RWPE2 (cell line): ENCODE measurements at places on chromosomes 1 and 21.

DNA sequence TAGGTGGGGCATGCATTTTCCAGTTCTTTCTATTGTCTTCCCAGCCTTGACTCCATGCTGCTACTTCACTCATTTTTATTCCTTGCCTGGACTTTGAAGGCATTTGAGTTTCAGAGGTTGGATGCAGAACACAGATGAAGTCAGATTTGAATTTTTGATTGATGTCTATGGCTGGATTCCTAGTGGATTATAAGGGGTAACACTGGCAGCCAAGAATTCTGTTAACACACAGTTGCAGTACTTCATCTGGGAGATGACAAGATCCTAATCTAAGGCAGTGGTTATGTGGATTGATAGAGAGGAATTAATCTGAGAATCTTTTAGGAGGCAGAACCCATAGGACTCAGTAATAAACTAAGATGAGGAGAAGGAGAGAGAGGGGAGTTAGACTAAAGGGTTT lies 439.0 kb upstream of the USP24 start:
- DNase-seq = no peak
- no peaks in the 10 kb centered on the region for H3K27me3 ChIP-seq
- H3K4me3 ChIP-seq = no peak overlapping the region
- no peaks in the 10 kb centered on the region for H3K4me1 ChIP-seq
- no peaks in the 10 kb centered on the region for H3K36me3 ChIP-seq

DNA sequence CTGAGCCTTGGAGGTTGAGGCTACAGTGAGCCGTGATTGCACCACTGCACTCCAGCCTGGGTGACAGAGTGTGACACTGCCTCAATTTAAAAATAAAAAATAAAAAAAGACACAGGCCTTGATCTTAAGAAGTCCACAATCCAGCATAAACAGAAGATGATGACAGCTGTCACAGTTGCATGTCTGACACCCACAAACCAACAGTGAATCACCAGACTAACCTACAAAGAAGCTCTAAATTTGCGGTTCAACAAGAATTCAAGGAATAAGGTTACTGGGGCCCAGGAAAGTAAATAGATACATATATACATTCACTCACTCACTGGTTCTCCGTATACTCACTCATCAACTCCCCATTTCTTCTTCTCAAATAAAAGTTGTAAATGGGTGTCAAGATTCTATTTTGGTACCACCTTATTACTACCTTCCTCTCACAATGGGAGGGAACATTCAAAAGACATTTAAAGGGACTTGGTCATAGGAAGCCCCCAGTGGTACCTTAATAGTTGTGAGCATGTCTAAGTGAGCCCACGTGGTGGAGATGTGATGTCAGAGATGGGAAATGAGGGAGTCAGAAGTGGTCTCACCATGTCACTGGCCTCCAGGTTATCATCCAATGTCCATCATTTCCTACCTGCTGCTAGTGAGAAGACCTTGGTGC lies 66.9 kb upstream of the PRDX6 start:
- no peak overlapping the region for H3K27ac ChIP-seq
- DNase-seq = no peak
- H3K4me1 ChIP-seq = peaks cover 9% of the 10 kb centered on the region
- no peak overlapping the region for H3K4me3 ChIP-seq
- no peaks in the 10 kb centered on the region for H3K36me3 ChIP-seq

- H3K4me1 ChIP-seq = no peaks in the 10 kb centered on the region
- H3K4me3 ChIP-seq = peak overlapping the region; percentile 82
- no peaks in the 10 kb centered on the region for H3K36me3 ChIP-seq
- peak overlapping the region; percentile 85 for H3K27ac ChIP-seq
- no peak for DNase-seq
Observed at GRCh38 chr1:214280386-214281020, 456 bp upstream of the SMYD2 start.

GRCh38 chr1:45934947-45935346 lies 131.5 kb downstream of the MAST2 start:
- H3K27ac ChIP-seq = no peak overlapping the region
- H3K36me3 ChIP-seq = no peaks in the 10 kb centered on the region
- no peak overlapping the region for H3K4me3 ChIP-seq
- H3K4me1 ChIP-seq = no peaks in the 10 kb centered on the region
- H3K27me3 ChIP-seq = no peaks in the 10 kb centered on the region
- no peak for DNase-seq

GRCh38 chr21:42493109-42494060 lies 2.6 kb downstream of the RSPH1 start:
- H3K4me1 ChIP-seq = peaks cover 2% of the 10 kb centered on the region
- no peak overlapping the region for H3K4me3 ChIP-seq
- DNase-seq = no peak
- no peaks in the 10 kb centered on the region for H3K36me3 ChIP-seq
- no peaks in the 10 kb centered on the region for H3K27me3 ChIP-seq

GRCh38 chr21:41325138-41325912 lies 8.7 kb downstream of the FAM3B start:
- no peaks in the 10 kb centered on the region for H3K4me1 ChIP-seq
- no peaks in the 10 kb centered on the region for H3K36me3 ChIP-seq
- peaks cover 7% of the 10 kb centered on the region for H3K27me3 ChIP-seq

DNA sequence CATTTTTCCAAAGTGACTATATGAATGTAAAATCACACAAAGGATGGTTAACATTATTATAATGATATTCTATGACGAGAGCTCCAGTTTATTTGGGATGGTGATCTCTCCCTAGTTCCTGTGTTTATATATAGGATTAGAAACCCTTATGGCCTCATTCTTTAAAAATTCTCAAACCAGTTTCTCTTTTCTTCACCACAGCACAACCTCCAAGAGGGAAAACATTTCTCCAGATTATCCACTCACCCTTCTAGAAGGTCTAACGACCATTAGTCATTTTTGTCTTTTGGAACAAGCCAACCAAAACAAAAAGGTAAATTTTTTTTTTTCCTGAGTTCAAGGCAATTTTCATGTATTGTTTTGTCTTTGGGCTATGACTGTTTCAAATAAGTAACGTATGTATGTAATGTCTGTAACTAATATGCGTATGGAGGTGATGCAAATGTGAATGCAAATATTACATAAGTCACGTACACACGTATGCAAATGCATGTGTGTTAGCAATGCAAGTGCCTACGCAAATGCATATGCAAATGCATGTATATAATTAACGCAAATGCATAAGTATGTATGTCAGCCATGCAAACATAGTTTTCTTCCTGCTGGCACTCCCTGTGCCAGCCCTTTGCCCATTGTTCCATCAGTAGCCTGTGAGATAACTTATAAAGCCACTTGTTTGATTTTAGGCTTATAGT lies 72.5 kb upstream of the MORC3 start:
- no peak overlapping the region for H3K4me3 ChIP-seq
- H3K36me3 ChIP-seq = 0 out of 2 replicates have a peak, but pooled peaks cover 5% of the 10 kb centered on the region

- peaks cover 82% of the 10 kb centered on the region for H3K27me3 ChIP-seq
- H3K27ac ChIP-seq = no peak overlapping the region
- H3K4me3 ChIP-seq = no peak overlapping the region
- no peaks in the 10 kb centered on the region for H3K36me3 ChIP-seq
- H3K4me1 ChIP-seq = no peaks in the 10 kb centered on the region
- no peak for DNase-seq
Observed at GRCh38 chr21:20998886-20999285, 677 bp downstream of the NCAM2 start.
